ENCODE measurements at places on chromosomes 13 and 19. TPM values are rescaled to one million over a fixed set of nuclear protein-coding genes. Genes with fewer than 3 reads are reported as not detected.

The NFIX gene
- 0.23 TPM for total RNA-seq

The TMC4 gene
- not detected for total RNA-seq

DNA sequence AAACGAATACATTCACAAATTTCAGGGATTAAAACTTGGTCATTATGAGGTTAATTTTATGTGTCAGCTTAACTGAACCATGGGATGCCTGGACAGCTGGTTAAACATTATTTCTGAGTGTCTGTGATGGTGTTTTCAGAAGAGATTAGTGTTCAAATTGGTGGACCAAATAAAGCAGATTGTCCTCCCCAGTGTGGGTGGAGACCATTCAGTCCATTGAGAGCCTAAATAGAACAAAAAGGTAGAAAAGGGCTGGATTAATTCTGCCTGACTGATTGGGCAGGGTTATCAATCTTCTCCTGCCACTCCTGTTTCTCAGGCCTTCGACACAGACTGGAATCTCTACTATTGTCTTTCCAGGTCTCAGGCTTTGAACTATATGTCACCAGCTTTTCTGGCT, 203.8 kb upstream of the SLITRK6 start:
- peak; percentile 3 for DNase-seq

- DNase-seq = no peak
Observed at GRCh38 chr19:11096210-11096841, 7.1 kb downstream of the LDLR start.
